ENCODE measurements at places on chromosomes 4 and X.

GRCh38 chrX:64975491-64975890 lies 759 bp downstream of the ZC4H2 start:
- DNase-seq, result no peak

- DNase-seq, result no peak
Observed at GRCh38 chrX:129773649-129774458, 5.9 kb upstream of the SASH3 start.

DNA sequence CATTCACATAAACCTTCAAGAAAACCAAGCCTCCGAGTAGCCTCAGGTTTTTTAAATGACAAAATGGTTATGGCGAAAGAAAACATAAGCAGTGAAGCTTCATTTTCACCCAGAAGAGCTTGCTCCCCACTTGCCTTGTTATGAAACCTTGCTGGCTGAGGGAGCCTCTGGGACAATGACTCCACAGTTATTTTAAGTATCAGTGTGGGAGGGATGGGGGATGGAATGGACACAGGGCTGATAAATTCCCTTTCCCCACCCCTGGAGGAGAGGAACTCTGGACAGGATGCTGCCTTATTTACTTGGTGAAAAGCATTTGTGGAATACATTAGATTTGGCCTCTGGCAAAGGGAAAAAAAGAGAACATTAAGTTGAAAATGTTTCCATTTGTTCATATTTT lies 220.7 kb upstream of the CNKSR2 start:
- DNase-seq, result no peak

DNA sequence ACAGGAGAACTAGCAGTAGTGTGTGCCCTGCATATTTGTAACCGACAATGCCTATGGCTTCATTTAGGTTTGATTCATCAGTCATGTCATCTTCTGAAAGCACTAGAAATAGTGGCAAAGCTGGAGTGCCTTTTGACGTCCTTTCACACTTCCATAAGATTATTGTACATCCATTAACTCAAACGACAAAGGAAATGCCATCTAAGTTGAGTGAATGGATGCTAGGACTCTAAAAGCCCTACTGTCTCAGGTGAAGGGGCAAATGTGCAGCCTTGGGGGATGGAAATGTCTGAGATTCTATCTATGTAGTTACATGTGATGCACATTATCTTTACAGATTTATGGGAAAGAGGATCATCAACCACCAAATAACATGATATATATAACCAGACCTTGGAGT lies 1473.6 kb downstream of the STIM2 start:
- no peak for DNase-seq

- no peak for DNase-seq
Observed at GRCh38 chr4:47415719-47416118, 47.8 kb downstream of the COMMD8 start.

DNA sequence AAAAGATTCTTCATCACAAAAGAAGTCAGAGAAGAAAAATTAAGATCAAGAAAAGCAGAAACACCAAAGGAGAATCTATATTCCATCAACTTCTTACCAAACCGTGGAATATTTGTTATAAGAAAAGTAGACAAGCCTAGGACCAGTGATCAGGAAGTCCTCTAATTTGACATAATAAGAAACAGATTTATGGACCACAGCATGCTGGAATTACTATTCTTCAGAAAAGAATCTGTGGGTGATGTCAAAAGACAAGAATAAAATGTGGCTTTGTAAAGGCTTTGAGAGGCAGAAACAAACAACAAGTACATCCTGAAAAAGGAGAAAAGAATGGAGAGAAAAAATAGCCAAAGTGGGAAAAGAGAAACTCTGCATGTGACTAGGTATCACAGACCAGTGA lies 123.3 kb downstream of the SLC10A7 start:
- no peak for DNase-seq

- no peak for DNase-seq
Observed at GRCh38 chr4:7771056-7771455, 168.6 kb downstream of the AFAP1 start.

DNA sequence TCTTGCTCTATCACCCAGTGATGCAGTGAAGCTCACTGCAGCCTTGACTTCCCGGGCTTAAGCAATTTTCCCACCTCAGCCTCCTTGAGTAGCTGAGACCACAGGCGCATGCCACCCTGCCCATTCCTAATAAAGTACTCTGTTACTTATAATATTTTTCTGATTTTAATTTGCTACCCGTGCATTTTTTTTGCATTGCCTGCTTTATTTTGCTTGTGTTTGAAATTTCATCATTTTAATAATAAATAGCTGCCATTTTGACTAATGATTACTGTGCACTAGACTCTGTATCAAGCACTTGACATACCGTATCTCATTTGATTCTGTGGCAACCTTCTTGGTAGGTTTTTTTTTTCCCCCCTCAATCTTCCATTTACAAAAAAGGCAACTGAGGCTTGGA lies 41.7 kb downstream of the FAM193A start:
- DNase-seq, result no peak

DNA sequence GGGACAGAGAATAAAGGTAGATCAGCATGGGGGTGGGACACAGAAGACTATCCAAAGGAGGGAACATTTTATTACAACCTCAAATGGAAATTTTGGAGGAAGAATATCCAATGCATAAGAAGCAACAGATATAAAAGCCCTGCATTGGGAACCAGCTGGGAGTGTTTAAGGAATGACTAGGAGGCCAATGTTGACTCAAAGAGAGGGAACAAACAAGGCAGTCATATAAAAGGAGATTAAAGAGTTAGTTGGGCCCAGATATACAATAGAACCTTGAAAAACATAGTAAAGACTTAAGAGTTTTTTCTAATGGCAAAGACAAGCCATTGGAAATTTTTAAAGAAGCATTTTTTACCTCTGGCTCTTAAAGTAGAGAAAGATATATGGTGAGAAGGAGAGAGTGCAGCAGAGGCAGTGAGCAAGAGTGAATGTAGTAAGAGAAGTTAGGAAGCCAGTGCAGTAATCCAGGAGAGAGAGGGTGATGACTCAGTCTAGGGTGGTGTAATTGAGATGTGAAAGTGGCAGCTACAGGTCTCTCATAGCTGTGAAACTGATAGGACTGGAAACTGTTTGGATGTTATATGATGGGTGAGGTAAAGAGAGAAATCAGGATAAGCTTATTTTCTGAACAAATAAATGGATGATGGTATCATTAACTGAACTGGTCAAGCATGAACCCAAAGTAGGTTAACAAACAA lies 182.2 kb upstream of the ATOH1 start:
- DNase-seq, result no peak

GRCh38 chr4:126435491-126435890 lies 1120.7 kb downstream of the FAT4 start:
- DNase-seq, result no peak

GRCh38 chr4:72473434-72473900 lies 95.6 kb downstream of the ADAMTS3 start:
- DNase-seq, result no peak

DNA sequence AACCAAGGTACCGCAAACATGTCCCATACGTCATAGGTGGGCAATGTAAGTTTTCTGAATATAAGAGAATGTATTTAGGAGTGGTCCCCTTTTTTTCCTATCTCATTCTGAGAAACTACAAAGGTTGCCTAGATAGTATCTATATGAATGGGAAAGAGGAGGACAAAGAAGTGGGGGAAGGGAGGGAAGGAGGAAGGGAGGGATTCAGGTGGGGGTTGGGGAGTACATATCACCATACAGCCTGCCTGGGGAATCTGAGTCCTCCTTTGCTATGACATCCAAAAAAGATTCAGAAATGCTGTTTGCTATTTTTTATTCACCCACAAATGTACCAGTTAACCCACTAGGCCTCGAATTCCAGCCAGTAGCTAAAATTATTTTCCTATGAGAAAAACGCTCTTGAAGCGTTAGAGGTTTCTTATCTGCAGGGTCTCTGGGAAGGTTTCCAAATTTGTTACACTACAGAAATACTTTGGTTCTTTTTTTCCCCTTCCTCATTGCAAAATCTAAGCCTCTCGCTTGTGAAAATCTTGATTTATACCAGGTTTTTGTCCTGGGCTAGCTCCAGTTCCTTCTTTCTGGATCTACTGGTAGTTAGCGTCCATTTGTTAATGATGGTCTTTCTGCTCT lies 212.9 kb downstream of the NSUN7 start:
- DNase-seq, result no peak

GRCh38 chr4:52172166-52172565 lies 121.1 kb downstream of the SPATA18 start:
- no peak for DNase-seq

GRCh38 chrX:47413179-47413594 lies 42.8 kb downstream of the ZNF157 start:
- no peak for DNase-seq

- no peak for DNase-seq
Observed at GRCh38 chr4:62814510-62815047, 1594.7 kb downstream of the TECRL start.

DNA sequence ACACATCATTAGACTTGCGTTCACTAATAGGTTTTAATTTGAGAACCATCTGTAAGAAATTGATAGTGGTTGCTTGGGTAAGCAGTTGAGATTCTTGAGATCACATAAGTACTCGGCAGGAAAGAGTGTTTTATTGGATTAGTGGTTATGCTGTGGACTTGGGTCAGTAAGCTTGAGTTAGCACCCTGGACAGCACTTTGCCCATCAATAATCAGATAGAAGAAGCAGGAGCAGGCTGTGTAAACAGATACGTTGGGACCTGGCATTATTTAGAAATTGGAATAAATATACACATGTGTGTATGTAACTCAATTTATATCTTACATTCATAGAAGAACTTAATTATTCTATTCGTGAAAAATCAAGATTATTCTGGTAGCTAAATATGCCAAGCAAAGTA lies 357.5 kb upstream of the SMIM31 start:
- no peak for DNase-seq

- no peak for DNase-seq
Observed at GRCh38 chrX:71253253-71254091, 468 bp downstream of the ZMYM3 start.
